ENCODE measurements at places on chromosomes 6 and 20.

DNA sequence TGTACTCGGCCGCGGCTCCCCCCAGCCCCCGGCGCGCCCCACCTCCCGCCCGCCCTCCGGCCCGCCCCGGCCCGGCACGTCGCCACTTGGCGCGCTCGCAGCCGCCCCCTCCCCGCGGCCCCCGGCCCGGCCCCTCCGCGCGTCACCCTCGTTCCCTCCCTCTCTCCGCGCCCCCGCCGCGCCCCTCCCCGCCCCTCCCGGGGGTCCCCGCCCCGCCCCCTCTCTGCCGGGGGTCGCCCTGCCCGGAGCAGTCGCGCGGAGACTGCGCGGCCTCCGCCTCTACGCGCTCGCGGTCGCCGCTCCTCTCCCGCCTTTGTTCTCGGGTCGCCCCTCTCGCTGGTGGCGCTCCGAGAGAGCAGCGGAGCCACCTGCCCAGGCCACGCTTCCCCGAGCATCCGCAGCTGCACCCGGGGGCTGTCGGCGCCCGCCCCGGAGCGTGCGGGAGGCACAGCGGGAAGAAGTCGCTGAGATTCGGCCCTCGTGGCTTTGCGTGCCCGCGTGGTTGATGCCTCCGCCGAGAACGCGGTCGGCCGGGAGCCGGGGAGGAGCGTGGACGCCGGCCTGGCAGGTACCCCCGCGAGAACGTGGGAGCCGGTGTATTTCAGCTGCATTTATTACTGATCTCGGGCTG lies at the start of gene PHF10:
Gene PHF10 (minus strand): TSS at position 7 of the 631 bp plus-strand sequence. CDS start 569 bp downstream, outside the sequence.
- DNase-seq = no peak

DNA sequence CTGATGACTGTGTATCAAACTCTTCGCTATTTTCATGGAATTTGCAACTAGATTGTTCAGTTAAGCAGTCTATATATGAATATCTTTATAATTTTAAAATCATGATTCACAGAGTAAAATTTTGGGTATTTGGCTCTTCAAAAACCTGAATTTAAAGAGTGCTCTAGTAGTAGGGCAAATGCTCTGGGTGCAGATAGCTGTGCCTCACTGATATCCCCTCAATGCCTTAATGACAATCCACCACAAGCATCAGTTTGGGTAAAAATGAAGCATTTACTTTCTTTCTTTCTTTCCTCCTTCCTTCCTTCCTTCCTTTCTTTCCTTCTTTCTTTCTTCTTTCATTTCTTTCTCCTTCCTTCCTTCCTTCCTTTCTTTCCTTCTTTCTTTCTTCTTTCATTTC lies 239.7 kb downstream of the ADGRB3 start:
- no peak for DNase-seq

GRCh38 chr20:7691647-7692269 lies 248.5 kb downstream of the HAO1 start:
- no peak for DNase-seq

DNA sequence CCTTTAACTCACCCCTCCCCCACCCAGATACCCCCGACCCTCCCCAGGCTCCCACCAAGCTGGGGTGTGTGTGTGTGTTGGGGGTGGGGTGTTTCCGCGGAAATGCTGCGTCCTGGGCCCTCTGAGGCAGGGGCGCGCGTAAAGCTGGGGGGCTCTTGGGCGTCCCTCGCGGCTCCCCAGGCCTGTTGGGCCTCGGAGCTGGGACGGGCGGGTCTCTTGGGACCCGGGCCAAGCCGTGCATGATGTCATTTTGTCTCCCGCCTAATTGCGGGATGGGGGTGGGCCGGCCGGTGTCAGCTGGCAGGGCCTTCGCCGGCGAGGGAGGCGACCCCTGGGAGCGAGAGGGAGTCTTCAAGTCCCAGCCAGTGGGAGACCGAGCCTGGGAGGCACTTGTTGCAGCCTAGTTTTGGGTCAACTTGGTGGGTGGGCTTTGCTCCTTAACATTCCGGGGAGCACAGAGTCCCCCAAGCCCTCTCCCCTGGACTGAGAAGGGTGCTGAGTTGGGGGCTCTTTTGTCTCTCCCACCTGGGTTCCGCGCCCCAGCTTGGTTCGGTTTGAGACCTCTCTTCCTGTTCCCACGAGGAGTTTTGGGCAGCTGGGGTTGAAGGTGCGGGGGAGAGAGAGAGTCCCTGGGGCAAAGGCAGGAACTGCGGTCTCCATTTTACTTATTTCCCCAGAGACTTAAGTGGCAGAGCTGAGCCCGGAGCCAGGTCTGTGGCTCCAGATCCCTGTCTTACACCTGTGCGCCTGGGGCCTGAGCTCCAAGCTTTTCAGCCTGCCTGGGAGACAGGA lies 623 bp downstream of the MYBL2 start:
- no peak for DNase-seq

DNA sequence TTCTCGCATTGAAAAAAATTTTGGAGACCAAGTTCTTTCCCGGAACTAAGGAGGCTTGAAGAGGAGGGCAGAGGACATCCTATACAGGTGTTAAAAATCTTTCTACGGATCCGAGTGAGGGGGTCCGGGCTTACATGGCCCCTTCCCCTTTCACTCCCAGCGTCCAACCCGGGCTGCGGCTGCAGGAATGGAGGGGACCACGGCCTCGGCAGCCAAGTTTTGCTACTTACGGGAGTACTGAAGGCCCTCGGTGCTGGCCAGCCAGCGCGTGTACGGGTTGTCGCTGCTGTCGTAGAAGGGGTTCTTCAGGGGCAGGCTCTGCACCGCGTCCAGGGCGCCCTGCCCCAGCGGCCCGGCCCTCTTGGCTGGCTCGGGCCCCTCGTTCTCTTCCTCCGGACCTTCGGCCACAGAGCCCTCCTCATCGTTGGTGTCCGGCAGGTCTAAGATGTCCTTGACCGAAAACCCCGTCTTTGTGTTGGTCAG lies 642 bp downstream of the NKX2-2 start:
- DNase-seq = no peak

- DNase-seq = no peak
Measured at GRCh38 chr20:57126481-57127092, 139.9 kb downstream of the BMP7 start.

- no peak for DNase-seq
Measured at GRCh38 chr6:20186981-20187380, 25.3 kb downstream of the MBOAT1 start.

GRCh38 chr6:16704401-16705045 lies 56.7 kb downstream of the ATXN1 start:
- DNase-seq = no peak

GRCh38 chr6:129500958-129501739 lies 208.8 kb downstream of the ARHGAP18 start:
- DNase-seq = no peak

DNA sequence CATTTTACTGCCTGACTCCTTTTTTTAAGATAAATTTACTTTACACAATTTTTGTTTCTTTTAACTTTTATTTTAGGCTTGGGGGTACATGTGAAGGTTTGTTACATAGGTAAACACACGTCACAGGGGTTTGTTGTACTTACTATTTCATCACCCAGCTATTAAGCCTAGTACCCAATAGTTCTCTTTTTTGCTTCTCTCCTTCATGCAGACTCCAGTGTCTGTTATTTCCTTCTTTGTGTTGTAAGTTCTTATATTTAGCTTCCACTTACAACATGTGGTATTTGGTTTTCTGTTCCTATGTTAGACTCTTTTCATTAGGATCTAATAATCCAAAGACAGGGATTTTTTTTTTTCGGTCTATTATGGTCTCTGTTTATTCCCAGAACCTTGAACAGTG lies 83.5 kb upstream of the CCN6 start:
- no peak for DNase-seq

GRCh38 chr6:85887461-85887860 lies 244.8 kb upstream of the SYNCRIP start:
- no peak for DNase-seq

GRCh38 chr6:31465185-31465536 lies 32.8 kb upstream of the MICB start:
- DNase-seq = no peak

DNA sequence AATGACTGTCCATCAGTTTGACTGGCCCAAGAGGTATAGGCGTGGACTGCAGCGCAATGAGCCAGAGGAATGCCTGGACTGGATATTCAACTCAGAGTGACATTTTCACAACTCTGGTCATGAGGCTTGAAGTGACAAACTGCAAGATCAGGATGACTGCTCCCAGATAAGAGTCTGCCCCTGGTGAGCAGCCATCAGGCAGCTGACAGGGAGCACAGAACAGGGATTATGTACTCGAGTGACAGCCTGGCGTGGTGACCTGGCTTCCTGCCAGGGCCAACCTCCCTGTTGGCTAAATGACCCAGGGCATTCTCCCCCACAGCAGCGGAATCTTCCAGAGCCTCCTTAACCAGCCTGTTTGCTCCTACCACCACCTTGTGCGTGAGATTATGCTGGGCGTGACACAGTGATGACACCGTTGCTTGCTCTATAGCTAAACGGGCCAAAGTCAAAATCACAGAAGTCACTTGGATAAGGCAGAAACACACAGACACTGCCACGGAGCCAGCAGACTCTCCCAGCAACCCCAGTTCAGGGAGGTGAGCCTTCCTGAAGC lies 209.1 kb upstream of the JARID2 start:
- DNase-seq = no peak

GRCh38 chr6:87209812-87210211 lies 54.4 kb downstream of the ZNF292 start:
- no peak for DNase-seq

- no peak for DNase-seq
Measured at GRCh38 chr20:20446425-20447015, 78.6 kb downstream of the INSM1 start.

- DNase-seq = no peak
Measured at GRCh38 chr6:165713845-165714466, 50.9 kb upstream of the PDE10A start.

DNA sequence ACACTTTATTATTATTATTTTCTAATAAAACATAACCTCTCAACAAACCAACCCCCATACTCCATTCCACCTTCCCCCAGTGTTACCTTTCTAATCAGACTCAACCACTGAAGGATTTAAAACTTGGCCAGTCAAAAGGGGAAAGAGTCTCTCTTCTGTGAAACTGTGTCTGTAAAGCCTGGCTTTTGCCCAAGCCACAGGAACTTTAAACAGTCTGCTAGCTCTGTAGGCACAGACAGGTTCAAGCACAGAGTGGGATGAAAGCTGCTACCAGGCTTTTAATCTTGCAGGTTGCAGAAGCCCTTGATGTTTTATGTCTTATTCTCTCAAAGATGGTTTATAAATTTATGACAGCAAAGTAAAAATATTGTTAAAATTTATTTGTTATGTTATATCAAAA lies 585.7 kb downstream of the TENT5A start:
- DNase-seq = no peak

DNA sequence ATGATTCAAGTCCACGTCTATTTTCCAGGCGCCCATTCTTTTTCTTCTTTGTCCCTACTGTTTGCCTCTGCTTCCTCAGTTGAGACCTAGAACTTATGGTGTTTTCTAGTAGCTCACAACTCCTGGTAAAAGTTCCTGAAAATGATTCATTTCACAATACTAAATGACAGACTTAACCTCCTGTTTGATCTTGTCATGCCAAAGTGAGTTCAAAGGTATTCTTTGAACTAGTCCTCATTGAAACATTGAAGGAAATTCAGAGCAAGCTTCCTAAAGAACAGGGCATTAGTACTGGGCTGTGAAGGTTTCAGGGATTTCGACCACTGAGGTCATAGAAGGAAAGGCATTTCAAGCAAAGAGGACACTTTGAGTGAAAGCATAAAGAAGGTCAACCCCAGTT lies 132.8 kb downstream of the IBTK start:
- no peak for DNase-seq

- DNase-seq = no peak
Measured at GRCh38 chr6:13848522-13849150, 34.3 kb upstream of the MCUR1 start.

DNA sequence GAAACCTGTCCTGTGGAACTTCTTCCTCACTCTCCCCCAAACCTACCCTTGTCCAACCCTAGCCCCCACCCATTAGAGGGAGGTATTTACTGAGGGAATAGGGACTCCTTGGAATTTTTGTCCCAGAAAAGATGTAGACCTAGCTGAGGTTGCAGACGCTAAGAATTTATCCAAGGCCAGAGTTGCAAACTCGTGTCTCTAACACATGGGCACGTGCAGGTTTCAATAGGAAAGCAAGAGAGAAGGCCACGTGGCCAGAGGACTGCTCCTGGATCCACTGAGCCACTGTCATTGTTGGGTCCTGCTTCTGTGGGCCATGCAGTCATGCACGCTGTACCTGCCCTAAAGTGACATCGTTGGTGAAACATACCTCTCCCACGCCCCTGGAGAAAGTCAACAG lies 243.4 kb upstream of the KCNG1 start:
- no peak for DNase-seq

GRCh38 chr6:101259505-101259904 lies 134.0 kb upstream of the GRIK2 start:
- DNase-seq = no peak

GRCh38 chr20:39850246-39850645 lies 838.8 kb downstream of the MAFB start:
- DNase-seq = no peak

DNA sequence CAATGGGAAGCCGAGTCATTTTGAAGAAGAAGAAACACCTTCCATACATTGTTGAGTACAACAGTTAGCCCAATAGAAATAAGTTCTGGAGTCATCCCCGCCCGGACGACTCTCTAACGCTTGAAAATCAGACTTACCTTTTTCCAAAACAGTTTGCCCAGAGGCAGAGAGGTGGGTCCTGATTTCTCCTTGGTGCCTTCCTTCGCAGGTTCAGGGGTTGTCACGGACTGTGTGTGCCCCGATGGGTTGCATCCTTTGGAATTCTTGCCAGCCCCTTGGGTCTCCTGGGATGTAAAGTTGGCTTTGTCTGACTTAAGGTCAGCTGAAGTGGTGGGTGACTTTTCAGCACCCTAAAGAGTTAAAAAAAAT lies 85.3 kb downstream of the BCAS1 start:
- DNase-seq = no peak

DNA sequence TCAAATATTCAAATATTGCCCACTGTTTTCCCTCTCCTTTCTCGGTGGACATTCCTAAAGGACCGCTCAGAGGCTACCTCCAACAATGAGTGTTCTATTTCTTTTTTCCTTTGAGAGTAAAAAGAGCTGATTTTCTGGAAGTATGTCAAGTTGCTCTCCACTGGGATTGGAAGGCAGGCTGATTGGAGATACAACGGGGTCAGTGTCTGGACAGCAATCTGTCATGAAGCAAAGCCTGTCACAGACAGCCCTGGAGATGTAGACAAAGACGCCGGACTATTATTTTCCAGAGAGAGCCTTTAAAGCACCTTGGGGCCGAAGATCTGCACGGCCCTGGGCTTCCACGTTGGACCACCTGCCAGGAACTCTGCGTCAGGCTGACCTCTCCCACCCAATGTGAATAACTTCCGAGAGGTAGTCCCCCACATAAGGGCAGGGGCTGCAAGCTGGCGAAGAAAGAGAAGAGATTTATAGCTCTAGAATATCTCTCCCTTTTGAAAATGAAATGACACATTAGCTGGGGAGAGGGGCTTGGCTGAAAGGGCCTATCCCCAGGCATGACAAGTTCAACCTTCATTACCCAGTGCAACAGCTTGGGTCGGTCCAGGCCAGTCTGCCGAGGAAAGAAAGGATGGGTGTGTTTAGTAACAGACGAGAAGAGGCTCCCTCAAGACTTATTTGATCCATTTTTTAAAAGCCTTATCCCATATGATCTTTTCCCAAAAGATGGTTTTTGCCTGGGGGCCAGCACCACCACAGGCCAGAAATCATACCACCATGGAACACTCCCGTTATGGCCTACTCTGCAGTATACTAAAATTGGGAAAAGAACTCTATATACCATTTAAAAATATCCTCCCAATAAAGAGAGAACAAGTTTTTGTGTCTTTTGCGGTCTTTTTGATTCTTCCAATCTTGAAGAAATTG lies 131.1 kb downstream of the OLIG3 start:
- DNase-seq = no peak

- DNase-seq = no peak
Measured at GRCh38 chr6:10995114-10995707, 48.9 kb downstream of the ELOVL2 start.
